ENCODE measurements at places on chromosomes 7 and 10.
A peak's percentile ranks its signal among the peaks of the same experiment; 100 is the strongest.

DNA sequence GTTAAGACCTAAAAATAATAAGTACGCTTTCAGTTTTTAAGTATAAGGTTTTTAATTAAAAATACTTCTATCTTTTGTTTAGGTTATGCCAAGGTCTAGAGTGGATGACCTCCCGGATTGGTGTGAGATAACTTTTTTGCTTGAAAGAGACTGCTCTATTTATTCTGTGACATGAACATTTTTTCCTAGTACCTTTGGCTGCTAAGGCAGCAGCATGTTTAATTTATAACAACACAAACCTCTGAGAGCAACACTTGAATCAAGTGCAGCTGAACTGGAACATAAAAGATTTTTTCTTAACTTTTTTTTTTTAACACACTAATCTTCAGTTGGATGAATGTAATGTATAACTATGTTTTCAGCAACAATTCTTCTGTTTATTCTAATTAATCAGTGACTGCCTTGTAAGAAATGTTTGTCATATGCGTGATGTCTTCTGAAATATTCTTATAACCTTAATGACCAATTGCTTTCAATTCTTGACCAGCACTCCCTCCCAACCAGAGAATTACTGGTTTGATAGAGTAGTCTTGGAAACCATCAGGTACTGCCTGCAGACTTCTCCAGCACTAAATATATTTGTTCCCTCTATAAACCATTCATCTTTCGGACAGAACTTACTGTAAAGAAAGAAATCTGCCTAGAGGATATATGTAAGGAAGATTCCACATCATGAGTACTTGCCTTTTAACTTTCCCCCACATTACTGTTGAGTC, 16.0 kb downstream of the ARL5B start:
- DNase-seq, result no peak

DNA sequence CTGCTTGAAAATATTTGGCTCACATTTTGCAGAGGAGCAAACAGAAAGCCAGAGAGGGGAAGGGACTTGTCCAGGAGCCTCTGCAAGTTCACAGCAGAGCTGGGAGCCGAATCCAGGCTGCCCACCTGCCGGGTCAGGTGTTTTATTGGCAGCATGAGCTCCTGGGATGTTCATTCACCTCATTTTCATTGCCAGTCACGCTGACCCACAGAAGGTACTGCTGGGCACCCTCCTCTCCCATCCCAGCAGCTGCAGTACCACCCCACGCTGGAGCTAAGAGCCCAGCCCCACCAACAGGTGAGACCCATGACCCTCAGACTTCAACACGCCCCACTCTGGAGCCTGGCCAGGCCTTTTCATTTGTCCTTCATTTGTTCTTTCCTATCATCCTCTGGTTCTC, 102.7 kb downstream of the GRID1 start:
- no peak for DNase-seq

GRCh38 chr7:27576360-27576944, 86.2 kb downstream of the HIBADH start:
- DNase-seq, result no peak

GRCh38 chr10:3875842-3876235, 90.8 kb upstream of the KLF6 start:
- no peak for DNase-seq

GRCh38 chr7:145293754-145294153, 457.9 kb upstream of the TPK1 start:
- no peak for DNase-seq

DNA sequence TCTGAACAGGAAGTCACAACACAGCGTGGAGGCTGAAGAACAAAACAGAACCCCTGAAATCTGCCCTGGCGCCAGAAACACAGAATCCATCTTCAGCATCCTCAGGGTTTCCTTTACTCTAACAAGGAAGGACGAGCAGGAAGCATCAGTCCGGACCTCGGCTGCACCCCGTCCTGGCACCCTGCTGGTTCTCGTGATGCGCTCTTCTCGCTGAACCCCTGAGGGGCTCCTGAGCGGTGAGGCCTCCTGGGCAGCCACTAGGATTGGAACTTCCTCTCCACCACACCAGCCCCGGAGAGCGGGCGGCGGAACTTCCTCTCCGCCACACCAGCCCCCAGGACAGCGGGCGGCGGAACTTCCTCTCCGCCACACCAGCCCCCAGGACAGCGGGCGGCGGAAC, 461.9 kb downstream of the PTPRN2 start:
- no peak for DNase-seq

GRCh38 chr10:60517805-60518204, 128.1 kb upstream of the ANK3 start:
- no peak for DNase-seq

- DNase-seq, result peak; percentile 46
These were observed 1.7 kb downstream of the ADRB1 start for GRCh38 chr10:114045136-114046086.

DNA sequence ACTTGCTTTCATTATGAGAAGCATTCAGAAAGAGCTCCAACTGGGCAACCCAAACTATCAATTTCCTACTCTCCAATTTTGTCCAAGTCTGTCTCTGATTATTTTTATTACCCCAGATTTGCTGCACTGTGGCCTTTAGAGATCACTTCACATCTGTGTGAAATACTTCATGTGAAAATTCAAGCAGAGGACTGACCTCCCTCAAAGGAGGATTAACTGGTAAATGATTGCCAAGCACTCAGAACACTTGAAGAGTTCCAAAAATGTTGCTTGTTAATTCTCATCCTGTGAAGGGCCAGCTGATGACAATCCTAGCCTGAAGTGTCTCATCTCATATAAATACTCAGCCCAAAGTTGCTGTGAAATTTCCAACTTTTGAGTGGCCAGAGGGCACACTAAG, 182.8 kb upstream of the DGKB start:
- DNase-seq, result no peak

GRCh38 chr7:155449008-155449868, 8.7 kb upstream of the EN2 start:
- DNase-seq, result no peak

DNA sequence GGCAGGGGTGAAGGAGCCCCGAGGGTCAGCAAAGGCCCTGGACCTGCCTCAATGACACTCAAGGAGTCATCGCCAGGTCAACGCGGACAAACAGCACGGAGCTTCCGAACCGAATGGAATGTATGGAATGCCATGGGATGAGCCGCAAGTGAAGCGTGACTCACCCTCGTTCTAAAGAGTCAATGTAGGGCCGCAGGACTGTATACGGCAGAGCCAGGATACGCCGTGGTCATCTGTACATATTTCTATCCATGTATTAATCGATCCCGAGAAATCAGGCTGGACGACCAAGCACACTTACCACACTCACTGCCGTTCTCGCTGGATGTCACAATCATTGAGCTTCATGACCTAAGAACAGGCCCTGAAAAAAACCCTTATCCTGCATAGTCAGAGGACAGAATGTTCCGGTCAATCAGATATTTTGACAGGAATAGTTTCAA, 4.3 kb downstream of the SNX8 start:
- DNase-seq, result no peak

- no peak for DNase-seq
These were observed 878.5 kb downstream of the LRMDA start for GRCh38 chr10:76309741-76310587.

DNA sequence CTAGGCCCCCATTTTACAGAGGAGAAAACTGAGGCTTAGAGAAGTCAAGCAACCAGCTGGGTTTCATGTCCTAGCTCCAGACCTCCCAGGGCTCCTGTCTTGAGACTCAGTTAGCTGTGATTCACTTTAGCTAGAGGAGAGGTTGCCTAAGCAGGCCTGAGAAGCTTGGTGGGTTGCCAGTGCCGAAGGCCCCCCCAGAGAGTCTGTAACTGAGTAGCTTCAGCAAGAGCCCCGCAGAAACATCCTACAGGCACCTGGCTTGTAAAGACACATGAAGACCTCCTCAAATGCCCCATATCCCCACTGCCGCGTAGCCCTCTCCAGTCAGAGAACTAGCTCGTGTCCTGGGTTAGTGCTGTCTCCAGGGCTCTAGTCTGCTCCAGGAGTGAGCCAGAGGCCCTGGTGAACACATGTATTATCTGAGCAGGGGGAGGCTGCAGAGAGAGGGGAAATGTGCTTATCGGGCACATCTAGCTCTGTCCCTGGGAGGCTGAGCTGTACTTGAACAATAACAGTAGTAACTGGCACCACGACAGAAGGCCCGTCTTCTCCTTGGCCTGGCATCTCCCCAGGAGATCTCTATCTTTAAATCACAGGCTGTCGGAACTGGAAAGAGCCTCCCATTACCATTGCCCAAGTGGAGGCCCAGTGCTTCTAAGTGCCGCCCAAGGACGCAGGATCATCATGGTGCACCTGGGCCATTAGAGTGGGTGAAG, 28.9 kb downstream of the UNC5B start:
- DNase-seq, result peak; percentile 74

DNA sequence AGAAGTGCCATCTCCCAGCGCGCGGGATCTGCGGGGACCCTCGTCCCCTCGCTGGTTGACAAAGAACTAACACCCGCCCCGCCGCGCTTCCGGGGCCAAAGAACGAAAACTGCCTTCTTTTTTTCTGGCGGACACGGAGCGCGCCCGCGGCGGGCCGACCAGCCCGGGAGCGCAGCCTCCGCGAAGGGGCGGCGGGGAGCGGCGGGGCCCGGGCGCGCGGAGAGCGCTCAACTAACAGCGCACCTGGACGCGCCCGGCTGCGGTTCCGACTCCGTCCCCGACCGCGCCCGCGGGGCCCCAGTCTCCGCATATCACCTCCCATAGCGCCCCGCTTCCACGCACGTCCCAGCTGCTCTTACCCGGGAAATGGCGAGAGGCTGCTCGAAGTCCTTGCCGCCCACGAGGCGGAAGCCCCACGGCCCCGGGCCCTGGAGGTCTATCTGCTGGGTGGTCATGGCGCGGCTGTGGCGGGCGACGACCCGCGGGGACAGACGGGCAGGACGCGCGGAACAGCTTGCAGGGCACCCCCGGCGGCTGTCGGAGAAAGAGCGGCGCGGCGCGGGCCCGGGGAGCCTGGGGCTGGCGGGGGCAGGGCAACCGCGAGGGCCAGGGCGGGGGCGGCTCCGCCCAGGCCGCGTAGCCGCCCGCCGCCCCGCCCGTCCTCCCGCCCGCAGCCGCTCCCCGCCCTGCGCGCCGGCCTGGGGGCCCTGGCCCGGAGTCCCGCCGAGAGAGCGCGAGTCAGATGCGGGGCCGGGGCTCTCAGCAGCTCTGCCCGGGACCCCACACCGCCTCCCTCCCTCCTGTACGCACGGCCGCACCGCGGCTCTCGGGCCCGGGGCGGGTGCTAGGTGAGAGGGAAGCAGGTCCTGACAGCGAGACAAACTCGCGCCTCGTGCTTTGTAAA, at the start of gene PDLIM1:
Gene PDLIM1 (minus strand): TSS at position 543 of the 904 bp plus-strand sequence. CDS start 88 bp downstream, at position 455.
- DNase-seq, result peak; percentile 83

GRCh38 chr10:3850999-3851937, 66.3 kb upstream of the KLF6 start:
- no peak for DNase-seq

GRCh38 chr7:7979558-7979957, 11.0 kb downstream of the GLCCI1 start:
- DNase-seq, result no peak

DNA sequence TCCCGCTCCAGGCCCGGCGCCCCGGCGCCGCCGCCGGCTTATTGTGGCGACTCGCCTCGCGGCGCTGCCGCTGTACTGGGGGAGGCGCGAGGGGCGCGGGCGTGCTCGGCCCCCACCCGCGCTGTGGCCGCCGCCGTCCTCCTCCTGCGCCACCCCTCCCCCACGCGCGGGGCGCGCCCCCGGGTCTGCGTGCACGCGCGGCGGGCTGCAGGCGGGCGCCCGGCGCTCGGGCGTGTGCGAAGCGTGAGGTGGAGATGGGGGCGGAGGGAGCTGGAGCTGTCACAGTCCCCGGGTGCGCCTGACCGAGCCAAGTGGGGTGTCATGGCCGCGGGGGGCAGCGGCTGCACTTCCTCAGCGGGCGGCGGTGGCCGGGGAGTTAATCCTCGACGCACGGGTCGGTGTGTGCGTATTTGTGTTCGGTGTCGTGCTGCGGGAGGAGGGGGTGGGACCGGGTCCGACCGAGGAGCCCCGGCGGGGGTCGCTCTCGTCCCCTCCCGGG, 672 bp downstream of the LCOR start:
- peak; percentile 88 for DNase-seq

GRCh38 chr7:121774563-121774962, 98.4 kb upstream of the PTPRZ1 start:
- no peak for DNase-seq

GRCh38 chr10:110553905-110554304, 13.6 kb upstream of the SMC3 start:
- no peak for DNase-seq

- DNase-seq, result no peak
These were observed 117.3 kb upstream of the PALS2 start for GRCh38 chr7:24455813-24456525.

DNA sequence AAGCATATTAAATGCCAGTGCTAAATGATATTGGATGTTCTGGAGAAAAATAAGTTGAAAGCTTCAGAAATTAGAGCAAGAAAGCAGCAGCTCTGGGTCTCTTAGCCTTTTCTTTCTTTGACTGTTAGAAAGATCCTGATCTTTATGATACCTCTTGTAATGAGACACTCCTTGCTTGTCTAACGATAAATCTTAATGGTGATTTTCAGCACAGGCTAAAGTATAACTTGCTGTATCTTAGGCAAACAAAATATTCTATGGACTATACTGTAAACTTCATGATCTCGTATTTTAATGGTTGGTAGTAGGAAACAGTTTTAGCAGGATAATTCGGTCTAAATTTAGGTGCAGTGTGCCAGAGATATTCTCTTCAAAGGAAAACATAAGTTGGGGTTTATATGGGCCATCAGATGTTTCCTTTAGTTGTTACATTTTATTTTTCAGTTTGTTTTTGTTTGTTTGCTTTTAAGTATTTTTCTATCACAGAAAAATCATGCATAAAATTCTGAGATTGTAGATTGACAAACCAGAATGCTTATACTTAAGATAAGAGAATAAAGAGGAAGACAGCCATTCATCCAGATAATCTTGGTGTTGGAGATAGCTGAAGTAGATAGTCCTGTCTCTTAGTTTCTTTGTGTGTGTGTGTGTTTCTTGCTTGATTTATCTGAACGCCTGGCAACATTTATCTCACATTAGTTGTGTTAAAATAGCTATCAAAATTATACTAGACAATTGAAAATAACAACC, 4.7 kb downstream of the CASD1 start:
- no peak for DNase-seq

- DNase-seq, result no peak
These were observed 31.7 kb downstream of the ARHGAP12 start for GRCh38 chr10:31896968-31897384.

- peak; percentile 43 for DNase-seq
These were observed 6.7 kb upstream of the CREB5 start for GRCh38 chr7:28405662-28406061.

GRCh38 chr7:92768501-92769393, 67.6 kb downstream of the CDK6 start:
- DNase-seq, result no peak

- DNase-seq, result no peak
These were observed 21.6 kb upstream of the ADAMTS14 start for GRCh38 chr10:70650718-70651117.
